ENCODE measurements at places on chromosomes 6 and 20. TPM values are rescaled to one million over a fixed set of nuclear protein-coding genes. Genes with fewer than 3 reads are reported as not detected.

GRCh38 chr20:5492937-5493336, 176.2 kb upstream of the PROKR2 start:
- no peaks in the 10 kb centered on the region for H3K36me3 ChIP-seq
- H3K4me1 ChIP-seq = no peaks in the 10 kb centered on the region
- H3K27me3 ChIP-seq = peaks cover 16% of the 10 kb centered on the region

The CD40 gene
- total RNA-seq = 2.9 TPM

The BPIFB4 gene
- total RNA-seq = not detected

The DNAH8 gene
- total RNA-seq = not detected

The CCDC28A gene
- total RNA-seq = 8.6 TPM
